Activated T-cell treated with anti-CD3 and anti-CD28 coated beads, Interleukin-2, amount 50 U/mL, for 1 hour (primary cell): ENCODE measurements at places on chromosomes 4 and X.

DNA sequence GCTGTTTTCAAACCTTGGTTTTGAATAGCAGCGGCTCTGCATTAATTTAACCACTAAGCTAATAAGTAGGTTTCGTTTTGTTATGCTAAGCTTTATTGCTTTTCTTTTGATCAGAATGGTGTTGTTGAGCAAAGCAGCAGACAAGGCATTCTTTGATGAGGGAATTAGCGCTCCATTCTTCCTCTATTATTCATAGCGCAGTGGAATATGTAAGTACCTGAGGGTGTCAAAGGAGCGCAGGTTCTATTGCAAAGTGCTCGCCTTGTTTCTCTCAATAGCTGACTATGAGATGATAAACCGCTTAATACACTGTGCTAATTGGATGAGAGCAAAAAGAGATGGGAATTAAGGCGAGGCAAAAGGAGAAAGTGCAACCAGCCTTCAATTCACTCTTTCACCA, 16.3 kb downstream of the ARX start:
- DNase-seq, result no peak

DNA sequence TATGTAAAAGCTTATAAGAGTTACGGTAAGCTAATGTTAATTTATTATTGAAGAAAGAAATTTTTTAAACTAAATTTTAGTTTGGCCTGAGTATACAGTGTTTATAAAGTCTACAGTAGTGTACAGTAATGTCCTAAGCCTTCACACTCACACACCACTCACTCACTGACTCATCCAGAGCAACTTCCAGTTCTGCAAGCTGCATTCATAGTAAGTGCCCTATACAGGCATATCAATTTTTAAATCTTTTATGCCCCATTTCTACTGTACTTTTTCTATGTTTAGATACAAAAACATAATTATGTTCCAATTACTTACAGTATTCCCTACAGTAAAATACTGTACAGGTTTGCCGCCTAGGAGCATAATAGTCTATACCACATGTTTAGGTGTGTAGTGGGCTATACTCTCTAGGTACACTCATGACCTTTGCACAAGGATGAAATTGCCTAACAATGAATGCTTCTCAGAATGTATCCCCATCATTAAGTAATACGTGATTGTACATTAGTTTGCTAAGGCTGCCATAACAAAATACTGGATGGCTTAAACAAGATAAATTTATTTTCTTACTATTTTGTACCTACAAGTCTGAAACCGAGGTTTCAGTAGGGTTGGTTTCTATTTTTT, 333.8 kb upstream of the PCDH7 start:
- no peak for DNase-seq

DNA sequence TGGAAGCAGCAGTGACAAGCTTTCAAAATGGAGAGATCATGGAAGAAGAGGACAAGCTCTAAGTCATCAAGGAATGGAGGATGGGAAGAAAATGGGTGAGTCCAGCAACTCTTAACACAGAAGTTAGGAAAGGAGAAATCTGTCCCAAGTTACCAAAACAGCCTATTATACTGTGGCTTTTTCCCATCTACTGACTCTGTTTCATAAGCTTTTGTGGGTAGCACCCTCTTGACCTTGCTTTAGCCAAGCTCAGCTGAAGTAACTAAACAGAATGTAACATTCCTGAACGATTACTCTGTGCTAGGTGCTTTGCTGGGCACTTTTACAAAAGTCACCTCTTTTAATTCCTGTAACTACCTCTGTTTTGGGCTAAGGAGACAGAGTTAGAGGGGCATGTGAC, 54.9 kb downstream of the MAP7D2 start:
- no peak for DNase-seq

DNA sequence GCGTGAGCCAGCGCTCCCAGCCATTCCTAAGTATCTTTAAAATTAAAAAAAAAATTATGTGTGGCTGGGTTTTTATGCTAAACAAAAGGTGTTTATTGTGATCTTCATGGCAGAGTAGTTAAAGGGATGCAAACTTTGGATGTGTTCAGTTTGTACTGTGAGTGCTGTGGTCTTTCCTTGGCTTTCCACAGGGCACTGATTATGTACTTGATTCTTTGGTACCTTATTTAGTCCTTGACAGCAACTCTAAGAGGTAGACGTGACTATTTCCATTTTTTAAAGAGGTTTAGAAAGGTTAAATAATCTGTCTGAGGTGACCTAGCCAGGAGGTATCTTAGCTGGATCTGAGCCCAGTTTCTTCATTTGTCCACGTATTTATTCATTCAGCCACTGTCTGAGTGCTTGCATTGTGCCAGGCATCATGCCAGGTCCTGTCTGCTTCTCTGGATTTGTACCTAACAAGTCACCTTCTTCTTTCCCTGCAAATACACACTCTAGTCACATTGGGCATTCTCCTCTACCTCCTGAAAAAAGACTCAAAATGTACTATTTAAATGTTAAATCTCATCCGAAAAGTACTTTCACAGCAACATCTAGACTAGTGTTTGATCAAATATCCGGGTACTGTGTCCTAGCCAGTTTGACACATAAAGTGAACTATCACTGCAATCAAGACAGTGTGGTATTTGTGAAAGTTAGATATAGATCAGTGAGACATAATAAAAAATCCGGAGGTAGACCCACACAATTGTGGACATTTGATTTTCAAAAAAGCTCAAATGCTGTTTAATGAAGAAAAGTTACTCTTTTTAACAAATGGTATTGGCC, 31.5 kb downstream of the WWC2 start:
- no peak for DNase-seq

GRCh38 chrX:74297766-74298165, 6.2 kb upstream of the ZCCHC13 start:
- no peak for DNase-seq

GRCh38 chr4:132642016-132642817, 506.9 kb upstream of the PCDH10 start:
- DNase-seq, result no peak

GRCh38 chr4:118954246-118954645, 65.6 kb downstream of the SYNPO2 start:
- DNase-seq, result no peak
